ENCODE measurements at places on chromosomes 13 and 19. TPM values are rescaled to one million over a fixed set of nuclear protein-coding genes. Genes with fewer than 3 reads are reported as not detected.

Gene CEACAM1
- 30.9 TPM for total RNA-seq

Gene RFPL4AL1
- not detected for total RNA-seq

Gene SAFB
- 128 TPM for total RNA-seq

GRCh38 chr13:97749174-97749573, 204.3 kb upstream of the IPO5 start:
- H3K27me3 ChIP-seq: no peaks in the 10 kb centered on the region
- H3K36me3 ChIP-seq: no peaks in the 10 kb centered on the region
- H3K4me3 ChIP-seq: no peak overlapping the region
- DNase-seq: no peak
- no peaks in the 10 kb centered on the region for H3K4me1 ChIP-seq

DNA sequence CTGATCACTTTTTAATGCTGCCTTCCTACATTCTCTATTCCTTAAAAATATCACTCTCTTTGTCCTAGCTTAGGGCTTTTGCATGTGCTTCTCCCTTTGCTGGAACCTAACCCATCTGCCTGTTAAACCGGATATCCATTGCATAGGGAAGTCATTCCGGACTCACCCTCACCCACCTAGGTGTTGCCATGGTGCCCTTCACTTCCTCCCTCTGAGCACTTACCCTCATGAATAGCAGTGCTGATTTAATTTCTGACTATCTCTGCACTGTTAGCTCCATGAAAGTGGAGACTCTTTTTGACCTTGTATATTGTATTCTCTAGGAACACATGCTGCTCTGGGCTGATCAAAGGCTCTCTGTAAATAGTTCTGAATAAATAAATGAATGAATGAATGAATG, 401.9 kb downstream of the PCDH20 start:
- no peaks in the 10 kb centered on the region for H3K4me1 ChIP-seq
- H3K27ac ChIP-seq: no peak overlapping the region
- no peaks in the 10 kb centered on the region for H3K36me3 ChIP-seq
- H3K27me3 ChIP-seq: no peaks in the 10 kb centered on the region
- DNase-seq: no peak

- H3K27me3 ChIP-seq: no peaks in the 10 kb centered on the region
- no peak for DNase-seq
- peak overlapping the region; percentile 83 for H3K27ac ChIP-seq
- no peak overlapping the region for H3K4me3 ChIP-seq
- no peaks in the 10 kb centered on the region for H3K36me3 ChIP-seq
These were observed 11.6 kb upstream of the RETN start for GRCh38 chr19:7657131-7657751.

DNA sequence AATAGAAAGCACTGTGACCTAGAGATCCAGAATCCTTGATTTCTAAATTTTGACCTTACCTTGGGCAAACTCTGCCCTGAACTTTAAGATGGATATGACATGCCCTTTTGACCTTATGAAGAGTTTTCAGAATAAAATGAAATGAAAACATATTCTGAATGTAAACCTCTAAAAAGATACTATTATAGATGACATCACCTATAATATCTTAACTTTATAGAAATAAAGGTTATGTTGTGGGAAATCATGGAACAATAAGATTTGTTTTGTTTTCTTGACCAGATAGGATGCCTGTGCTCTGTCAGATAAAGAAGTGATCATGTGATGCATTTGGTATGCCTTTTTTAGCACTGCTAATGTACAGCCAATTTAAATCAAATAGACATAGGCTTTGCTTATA, 13.1 kb upstream of the LPAR6 start:
- H3K4me1 ChIP-seq: no peaks in the 10 kb centered on the region
- no peak overlapping the region for H3K4me3 ChIP-seq
- no peaks in the 10 kb centered on the region for H3K27me3 ChIP-seq
- no peak overlapping the region for H3K27ac ChIP-seq

- H3K27ac ChIP-seq: no peak overlapping the region
- DNase-seq: peak; percentile 61
- no peaks in the 10 kb centered on the region for H3K36me3 ChIP-seq
- peaks cover 78% of the 10 kb centered on the region for H3K27me3 ChIP-seq
These were observed 49.3 kb upstream of the TUBGCP3 start for GRCh38 chr13:112637017-112637801.

- peak overlapping the region; percentile 85 for H3K27ac ChIP-seq
- H3K27me3 ChIP-seq: no peaks in the 10 kb centered on the region
- peaks cover 42% of the 10 kb centered on the region for H3K4me1 ChIP-seq
- H3K36me3 ChIP-seq: no peaks in the 10 kb centered on the region
- DNase-seq: no peak
These were observed 437 bp downstream of the SUCLA2 start for GRCh38 chr13:48000559-48001113.

DNA sequence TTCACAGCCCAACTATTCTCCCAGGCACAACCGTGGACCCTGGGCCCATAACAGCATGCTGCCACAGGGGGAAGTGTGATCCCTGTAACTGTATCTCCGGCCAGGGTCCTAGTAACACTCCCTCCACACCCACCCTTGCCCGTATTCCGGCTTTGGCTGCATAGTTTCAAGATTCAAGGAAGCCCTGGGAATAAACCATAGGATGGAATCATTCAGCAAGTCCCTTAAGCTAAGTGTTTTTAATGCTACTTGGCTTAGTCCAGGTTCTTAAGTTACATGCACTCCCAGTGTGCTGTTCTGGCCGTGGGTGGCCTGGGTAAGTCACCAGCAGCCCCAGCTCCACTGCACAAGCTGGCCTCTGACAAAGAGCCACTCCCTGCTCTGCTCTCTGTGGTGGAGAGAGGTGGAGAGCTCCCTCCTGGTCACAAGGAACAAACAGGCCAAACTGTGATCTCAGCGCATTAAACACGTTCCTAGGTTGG, 532.4 kb upstream of the SGCG start:
- no peaks in the 10 kb centered on the region for H3K36me3 ChIP-seq
- H3K27ac ChIP-seq: no peak overlapping the region
- no peak for DNase-seq

DNA sequence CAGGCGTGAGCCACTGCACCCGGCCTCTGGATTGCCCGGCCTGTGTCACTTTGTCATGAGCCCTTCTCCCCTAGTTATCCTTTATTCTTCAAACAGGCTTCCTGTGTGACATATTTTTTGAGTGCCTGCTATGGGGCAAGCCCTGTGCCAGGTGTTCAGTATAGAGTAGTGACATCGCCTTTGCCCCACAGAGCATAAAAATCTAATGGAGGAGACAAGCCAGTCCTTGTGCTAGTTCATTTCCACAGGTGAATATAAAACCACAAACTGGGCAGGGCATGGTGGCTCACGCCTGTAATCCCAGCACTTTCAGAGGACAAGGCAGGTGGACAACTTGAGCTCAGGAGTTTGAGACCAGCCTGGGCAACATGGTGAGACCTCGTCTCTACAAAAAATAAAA, 43.2 kb downstream of the BBC3 start:
- H3K27ac ChIP-seq: no peak overlapping the region
- H3K36me3 ChIP-seq: peaks cover 4% of the 10 kb centered on the region
- H3K4me3 ChIP-seq: no peak overlapping the region
- DNase-seq: no peak
- peaks cover 5% of the 10 kb centered on the region for H3K4me1 ChIP-seq
- no peaks in the 10 kb centered on the region for H3K27me3 ChIP-seq
